Stimulated activated CD8-positive, alpha-beta memory T cell treated with anti-CD3 and anti-CD28 coated beads, Interleukin-4, amount 100 ng/mL, for 24 hours (primary cell): ENCODE measurements at places on chromosomes 7 and 10.

- no peak for DNase-seq
Measured at GRCh38 chr7:4734587-4735345, 40.7 kb upstream of the AP5Z1 start.

- DNase-seq: no peak
Measured at GRCh38 chr10:102492983-102493382, 9.5 kb downstream of the ACTR1A start.

GRCh38 chr7:120307991-120308545 is 35.1 kb downstream of the KCND2 start:
- DNase-seq: no peak

- no peak for DNase-seq
Measured at GRCh38 chr7:135200821-135201331, 10.4 kb downstream of the WDR91 start.

DNA sequence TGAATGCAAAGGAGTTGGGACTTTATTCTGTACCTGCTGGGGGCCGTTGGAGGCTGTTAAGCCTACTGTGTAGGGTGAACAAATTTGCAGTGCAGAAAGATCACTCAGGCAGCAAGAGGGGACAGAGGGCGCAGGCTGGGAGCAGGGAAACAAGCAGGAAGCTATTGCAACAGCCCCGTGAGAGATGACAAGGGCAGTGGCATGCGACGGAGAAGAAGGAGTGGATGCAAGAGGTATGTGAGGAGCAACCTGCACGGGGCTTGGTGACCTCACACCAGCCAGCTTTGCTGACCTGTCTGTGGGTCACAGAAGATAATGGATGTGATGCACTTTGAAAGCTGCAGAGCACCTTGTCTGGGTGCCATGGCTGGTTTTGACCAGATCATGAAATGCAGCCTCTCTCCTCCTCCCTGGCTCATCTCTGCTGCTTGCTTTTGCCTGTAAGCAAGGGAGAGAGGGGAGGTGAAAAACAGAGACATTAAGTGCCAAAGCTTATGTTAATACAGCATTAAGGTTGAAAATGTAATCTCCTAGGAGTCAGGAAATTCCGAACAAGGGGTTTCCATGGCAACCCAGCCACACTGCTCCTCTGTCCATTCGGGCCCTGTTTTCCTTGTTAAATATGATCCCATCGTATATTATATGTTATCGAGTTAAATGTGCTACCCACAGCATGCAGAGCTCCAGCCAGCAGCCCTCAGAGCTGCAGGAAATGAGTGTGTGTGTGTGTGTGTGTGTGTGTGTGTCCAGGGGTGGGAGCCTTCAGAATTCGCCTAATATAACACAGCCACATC is 314.3 kb upstream of the ZMIZ1 start:
- no peak for DNase-seq

- DNase-seq: no peak
Measured at GRCh38 chr7:50684713-50685075, 98.0 kb downstream of the GRB10 start.

GRCh38 chr7:79741684-79742083 is 288.2 kb upstream of the MAGI2 start:
- DNase-seq: no peak

GRCh38 chr10:79246209-79246581 is 101.1 kb upstream of the PPIF start:
- DNase-seq: no peak

GRCh38 chr7:123871998-123872867 is 27.3 kb downstream of the HYAL4 start:
- no peak for DNase-seq

- DNase-seq: no peak
Measured at GRCh38 chr7:44122529-44122928, 819 bp downstream of the POLD2 start.

- no peak for DNase-seq
Measured at GRCh38 chr10:131437556-131438475, 126.3 kb upstream of the TCERG1L start.

- no peak for DNase-seq
Measured at GRCh38 chr10:60310740-60311139, 78.9 kb downstream of the ANK3 start.

DNA sequence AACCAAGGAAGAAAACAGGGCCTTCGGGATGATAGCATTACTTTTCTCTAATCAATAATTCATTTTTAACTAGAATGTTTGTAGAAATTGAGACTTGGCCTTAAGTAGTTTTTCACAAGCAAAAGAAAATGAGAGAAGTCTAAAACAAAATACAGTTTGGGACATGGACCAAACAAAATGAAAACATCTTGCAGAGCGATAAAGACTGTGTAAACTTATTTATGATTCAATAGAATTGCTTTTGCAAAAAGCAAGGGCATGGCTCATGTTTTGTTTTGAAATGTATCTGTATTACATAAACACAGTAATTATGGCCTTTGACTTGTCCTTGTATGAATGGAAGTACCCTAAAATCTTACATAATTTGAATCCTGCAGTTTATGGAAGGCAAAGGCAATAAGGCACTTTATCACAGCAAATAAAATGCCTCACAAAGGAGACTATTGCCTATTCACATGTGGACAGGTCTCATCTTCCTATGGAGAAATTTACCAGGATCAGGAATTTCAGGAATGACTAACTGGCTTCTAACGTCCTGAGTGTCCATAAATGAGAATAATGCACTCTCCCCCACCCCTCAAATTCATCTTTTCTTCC is 295.2 kb downstream of the PTEN start:
- DNase-seq: no peak

DNA sequence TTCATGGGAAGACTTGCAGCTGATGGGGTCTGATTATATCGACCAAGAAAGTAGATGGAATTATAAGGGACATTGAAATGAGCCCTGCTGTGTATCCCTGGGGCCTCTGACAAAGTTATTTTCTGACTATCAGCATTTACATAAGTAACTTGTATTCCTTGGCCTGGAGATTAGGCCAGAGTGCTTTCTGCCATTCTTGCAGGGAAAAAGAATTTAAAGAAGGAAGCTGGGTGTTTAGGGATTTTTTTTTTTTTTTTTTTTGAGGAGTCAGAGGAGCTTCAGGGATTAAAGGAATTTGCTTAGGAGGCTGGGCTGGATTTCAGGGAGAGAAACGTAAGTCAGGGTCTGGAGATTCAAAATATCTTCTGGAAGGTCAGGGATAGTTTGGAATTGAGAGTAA is 4.6 kb downstream of the SPAM1 start:
- no peak for DNase-seq

GRCh38 chr10:62738916-62739315 is 65.6 kb upstream of the ADO start:
- no peak for DNase-seq

DNA sequence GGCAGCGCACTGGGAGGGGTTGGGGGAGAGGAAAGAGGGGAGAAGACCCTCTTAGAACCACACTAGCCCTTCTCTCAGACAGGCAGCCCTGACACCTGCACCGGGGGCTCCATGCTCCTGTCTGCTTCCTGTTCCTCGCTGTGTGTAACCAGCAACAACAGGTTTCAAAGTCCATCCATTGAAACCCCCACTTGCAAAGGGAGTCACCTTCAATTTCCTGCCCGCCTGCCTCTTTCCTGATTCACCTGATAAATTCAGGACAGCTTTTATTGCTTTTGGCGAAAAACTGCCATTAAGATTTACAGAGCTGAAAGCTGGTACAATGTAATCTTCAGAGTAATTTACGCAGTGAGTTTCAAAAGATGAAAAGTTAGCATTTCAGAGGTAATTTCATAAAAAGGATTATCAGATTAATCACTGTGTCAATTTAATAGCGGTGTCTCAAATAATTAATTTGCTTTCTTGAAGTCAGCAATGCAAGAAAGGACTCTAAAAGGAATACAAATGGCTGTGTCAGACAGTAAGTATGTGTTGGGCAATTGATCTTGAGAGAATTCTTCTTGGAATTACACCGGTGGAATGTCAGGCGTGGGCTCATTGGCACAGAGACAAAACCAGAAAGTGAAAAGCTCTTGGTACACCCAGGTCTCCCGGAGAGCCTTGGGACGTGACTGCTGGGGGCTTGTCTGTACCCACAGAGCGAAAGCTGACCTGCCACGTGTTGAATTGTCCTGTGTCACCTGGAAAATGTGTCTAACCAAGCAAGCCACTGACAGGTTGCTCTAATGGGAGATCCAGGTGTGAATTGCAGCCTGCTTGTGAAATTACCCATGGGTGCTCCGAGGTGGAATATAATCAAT is 60.7 kb downstream of the TMEM209 start:
- no peak for DNase-seq

- DNase-seq: no peak
Measured at GRCh38 chr10:8990280-8990987, 935.9 kb downstream of the GATA3 start.

DNA sequence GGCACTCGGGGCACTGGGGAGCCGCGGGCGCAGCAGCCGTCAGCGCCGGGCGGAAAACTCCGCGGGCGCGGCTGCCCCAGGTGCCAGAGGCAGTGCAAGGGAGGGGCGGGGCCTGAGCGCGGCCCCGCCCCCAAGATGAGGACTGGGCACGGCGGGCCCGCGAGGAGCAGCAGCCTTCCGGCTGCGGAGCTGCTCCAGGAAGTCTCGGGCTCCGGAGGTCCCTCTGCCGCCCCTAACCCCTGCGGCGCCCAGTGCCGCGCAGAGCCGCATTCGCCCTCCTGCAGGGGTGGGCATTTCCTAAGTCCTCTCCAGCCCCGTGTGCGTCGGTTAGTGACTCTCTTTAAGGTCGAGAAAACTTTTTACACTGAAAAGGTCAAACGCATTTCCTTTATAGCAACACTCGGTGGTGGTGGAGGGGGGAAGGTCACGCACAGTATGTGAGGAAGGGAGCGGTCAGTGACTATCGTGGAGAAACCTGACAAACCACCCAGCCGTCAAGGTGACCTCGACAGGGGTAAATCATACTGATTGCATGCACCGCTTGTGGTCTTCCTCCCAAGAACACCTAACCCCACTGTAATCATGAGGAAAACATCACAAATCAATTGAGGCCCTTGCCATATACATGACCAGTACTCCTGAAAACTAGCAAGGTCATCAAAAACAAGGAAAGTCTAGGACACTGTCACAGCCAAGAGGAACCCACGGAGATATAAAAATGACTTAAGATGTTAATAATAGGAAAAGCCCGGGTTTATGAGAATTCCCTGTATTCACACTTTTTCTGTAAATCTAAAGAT is at the start of gene ANXA11:
TSS of gene ANXA11 (minus strand) at position 61 of the 800 bp plus-strand sequence. CDS start 32,676 bp downstream, outside the sequence.
- peak; percentile 74 for DNase-seq

DNA sequence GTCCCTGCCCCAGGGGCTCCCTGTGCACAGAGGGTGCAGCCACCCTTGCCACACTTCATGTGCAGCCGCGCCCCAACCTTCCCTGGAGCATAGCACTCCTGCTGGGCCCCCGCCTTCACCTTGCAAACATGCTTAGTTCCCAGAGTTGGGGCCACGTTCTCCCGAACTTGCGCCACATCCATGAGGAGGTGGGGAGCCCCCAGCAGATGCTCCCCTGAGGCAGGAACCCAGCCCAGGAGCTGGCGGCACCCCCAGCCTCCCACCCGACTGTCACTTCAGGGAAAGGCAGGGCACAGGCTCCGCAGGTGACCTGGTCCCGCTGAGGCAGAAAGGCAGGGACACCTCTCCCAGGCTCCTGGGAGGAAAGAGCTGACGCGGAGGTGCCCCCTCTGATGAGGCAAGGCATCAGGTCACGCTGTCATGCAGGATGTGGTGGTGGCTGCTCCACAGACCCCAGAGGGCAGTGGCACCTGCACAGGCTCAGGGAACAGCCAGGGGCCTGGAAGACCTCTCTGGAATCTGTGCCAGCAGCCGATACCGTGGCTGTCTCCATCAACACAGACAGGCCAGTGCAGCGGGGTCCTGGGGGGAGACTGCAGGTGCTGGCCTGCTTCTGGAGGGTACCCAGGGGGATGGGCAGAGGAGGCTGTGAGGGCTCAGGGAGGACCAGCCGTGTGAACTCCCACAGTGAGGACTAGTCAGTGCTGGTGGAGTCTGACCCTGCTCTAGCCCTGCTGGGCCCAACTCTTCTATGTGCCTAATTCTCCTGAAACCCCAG is 221.3 kb downstream of the MAD1L1 start:
- no peak for DNase-seq

DNA sequence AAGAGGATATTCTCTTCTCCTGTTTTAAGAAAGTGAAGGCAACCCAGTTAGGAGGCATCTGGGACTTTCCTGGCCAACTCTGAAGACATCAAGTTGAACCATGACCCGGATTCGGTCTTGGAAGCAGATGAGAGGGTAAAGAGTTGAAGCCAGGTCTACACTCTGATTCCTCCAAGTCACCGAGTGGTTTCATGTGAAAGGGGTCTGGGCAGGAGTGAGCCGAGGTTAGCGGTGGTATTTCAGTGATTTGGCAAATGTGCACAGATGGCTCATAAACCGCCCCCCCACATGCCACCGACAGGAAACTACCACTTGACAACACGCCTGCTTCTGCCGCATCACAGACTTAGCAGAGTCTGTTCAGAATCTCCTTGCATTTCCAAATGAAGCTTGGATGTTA is 11.4 kb upstream of the REPIN1 start:
- DNase-seq: peak; percentile 46

GRCh38 chr7:148515728-148516695 is 74.6 kb upstream of the C7orf33 start:
- DNase-seq: no peak

DNA sequence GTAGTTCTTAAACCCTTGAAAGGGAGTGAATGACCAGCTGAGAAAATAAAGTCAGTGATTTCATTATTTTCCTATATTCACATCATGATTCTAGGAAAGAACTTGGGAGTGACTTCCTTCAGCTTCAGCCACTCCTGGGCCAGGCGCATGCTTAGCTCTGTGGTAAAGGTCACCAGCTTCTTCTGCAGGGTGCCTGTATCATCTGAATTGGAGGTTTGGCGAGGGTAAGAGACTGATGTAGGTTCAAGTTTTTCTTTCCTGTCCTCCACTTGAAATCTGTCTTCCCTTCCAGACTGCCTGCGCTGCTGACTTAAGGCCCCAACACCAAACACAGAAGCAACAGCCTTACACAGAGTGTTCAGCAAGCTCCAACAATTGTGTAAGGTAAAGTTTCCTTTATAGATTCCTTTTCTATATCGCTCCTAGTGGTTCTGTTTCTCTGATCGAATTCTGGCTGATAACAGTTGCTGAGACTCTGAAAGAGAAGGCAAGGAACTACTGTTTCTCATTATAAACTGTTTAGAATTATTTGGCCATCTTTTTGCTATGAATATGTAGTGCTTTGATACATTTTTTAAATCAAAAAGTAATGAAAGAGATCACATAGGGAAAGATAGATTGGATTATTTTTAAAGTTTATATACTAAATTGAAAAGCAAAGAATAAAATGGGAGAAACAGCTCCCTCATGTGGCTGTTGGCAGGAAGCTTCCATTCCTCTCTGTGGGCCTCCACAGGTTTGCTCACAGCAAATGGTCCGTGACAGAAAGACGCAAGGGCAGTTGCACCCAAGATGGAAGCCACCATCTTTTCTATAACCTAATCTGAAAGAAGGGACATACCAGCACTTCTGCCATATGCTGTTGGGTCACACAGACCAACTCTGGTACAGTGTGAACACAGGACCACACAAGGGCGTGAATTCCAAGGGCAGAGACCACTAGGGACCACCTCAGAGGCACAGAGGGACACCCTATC is 14.0 kb downstream of the GATAD1 start:
- no peak for DNase-seq

DNA sequence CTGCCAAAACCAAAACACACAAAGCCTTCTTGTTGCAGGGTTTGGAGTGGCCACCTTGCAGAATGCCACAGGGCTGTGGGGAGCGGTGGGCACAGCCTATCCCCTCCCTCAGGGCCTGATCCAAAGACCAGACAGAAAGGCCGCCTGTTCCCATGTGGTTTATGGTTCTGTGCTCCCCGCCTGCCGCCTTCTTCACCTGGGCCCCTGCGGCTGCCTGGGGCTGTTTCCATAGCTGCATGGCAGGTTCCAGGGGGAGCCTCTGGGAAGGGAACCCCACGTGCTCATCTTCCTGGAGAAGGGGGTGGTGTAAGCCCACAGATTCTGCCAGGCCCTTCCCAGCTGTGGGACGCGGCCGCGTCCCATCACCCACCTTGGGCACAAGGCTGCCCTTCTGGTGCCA is 70.7 kb upstream of the EZH2 start:
- DNase-seq: no peak
